Activated naive CD4-positive, alpha-beta T cell treated with anti-CD3 and anti-CD28 coated beads, Interleukin-2, amount 50 U/mL, for 16 hours (primary cell): ENCODE measurements at places on chromosomes 2 and 18.

DNA sequence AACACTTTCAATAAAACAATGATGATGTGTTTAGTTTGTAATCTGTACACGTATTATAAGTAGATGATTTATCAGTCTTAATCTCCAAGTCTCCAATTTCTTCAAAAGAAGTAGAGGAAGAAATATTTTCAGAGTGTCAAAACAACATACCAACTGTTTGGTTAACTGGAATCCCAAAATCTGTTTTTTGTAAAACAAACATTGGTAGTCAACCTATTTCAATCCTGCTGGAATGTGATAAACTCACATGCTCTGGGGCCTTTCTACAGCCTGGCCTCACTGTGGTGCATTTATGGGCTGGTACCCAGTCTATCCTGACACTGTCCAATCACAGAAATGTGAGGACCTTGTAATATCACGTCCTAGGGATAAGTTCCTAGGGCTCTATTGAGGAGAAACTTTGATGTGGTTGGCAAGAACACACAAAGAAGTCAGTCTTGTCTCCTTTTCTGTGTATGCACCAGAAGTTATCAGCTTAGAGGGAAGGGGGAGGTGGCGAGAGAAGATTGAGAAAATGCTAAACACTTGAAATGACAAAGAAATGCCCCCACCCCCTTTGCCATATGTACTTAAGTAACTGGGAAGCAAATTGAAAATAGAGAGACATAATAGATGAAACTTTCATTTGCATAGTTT lies 47.2 kb downstream of the PRKRA start:
- no peak for DNase-seq

DNA sequence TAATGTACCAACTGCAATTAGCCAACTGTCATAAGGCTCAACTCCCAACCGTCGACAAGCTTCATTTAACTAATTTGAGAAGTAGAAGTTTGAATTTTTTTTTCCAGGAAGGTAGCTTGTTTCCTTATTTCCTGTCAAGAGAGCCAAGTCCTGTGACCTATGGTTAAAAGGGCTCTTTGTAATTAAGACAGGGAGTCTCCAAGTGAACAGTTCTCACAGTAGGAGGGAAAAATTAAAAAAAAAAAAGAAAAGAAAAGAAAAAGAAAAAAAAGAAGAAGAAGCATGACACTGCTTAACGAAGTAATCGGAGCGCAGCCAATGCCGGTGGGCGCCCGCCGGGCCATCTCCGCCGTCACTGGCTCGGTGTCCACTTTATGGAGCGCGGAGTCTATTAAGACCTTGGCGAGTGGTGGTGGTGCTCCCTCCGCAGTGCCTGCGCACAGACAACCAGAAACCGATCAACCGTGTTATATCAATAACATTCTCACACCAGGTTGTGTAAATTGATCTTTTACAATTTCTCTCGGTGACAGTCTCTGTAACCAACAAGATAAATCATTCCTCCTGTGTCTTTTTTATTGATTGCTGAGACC lies 197.2 kb upstream of the POU3F3 start:
- DNase-seq, result no peak

DNA sequence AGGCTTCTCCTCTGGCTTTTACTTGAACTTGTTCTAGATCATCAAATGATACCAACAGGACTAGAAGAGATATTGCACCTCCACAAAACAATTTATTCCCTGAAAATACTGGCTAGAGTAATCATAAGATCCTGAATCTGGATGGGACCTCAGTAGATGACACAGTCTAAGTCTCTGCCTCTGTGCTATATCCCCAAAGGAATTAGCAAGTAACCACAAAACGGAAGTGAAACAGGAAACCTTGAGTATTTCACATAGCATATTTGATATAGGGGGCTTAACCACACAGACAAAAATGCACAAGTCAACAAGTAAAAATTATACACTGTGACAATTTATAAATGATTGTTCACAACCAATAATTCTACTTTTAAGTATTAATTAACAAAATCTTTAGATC lies 456.9 kb upstream of the TNP1 start:
- DNase-seq, result no peak

GRCh38 chr2:111627256-111627655 lies 256.7 kb downstream of the ANAPC1 start:
- DNase-seq, result no peak

GRCh38 chr2:86368161-86368824 lies 30.9 kb upstream of the REEP1 start:
- DNase-seq, result peak; percentile 38
